ENCODE measurements at places on chromosomes 4 and X.

DNA sequence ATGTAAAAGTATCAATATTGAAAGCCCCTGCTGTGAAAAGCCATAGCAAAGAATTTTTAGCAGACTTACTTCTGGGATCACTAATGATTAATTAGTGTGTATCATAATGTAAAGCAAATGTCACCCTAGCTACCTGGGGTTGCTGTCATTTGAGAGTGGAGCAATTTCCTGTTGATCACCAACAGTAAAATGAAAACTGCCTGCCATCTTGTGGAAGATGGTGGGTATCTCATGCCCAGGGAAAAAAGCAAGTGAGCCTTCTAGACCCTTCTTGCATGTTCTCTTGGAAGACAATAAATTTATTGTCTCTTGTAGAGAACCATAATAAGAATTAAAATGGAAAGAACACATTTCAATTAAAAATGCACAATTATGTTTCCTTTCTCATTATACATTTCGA lies 360.2 kb downstream of the ZIC3 start:
- peak; percentile 32 for DNase-seq

DNA sequence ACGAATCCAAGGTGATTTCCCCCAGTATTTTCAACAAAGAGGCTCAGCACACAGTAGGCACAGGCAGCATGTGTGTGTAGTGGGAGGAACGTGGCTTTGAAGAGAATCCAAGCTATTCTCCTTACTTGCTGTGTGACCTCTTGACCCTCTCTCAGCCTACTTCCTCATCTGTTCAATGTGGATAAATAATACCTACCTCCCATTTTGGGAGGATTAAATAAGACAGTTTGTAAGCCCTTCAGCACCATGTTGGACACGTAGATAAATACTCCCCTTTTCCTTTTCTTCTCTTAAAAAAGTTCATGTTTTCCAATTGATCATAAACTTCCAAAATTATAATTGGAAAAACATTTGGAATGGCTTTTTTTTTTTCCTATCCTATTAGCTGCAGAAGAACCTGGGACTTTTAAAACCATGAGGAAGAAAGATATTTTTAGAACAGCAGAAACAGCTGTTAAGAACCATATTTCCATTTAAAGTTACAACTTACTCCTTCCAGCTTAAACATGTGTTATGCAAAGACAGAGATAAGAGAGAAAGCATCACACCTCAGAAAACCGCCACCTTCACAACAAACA lies 56.1 kb upstream of the TMEM131L start:
- no peak for DNase-seq

DNA sequence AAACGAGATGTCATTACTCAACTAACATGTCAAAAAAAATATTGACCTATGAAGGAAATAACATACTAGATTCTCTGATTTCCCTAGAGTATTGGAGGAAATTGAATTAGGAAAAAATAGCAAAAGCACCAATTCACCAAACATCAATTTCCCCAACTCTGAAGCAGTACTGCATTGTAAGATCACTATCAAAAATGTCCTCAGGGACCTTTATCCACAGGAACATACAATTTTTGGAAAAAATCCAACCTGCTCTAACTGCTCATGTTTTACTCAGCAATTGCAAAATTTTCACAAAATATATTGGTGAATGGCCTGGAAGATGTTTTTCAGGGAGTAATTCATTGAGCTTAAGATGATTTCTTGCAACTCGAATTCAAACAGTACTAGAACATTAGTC lies 239.0 kb upstream of the GIMD1 start:
- DNase-seq, result no peak

- no peak for DNase-seq
Observed at GRCh38 chr4:126530996-126531585, 1101.7 kb upstream of the INTU start.

DNA sequence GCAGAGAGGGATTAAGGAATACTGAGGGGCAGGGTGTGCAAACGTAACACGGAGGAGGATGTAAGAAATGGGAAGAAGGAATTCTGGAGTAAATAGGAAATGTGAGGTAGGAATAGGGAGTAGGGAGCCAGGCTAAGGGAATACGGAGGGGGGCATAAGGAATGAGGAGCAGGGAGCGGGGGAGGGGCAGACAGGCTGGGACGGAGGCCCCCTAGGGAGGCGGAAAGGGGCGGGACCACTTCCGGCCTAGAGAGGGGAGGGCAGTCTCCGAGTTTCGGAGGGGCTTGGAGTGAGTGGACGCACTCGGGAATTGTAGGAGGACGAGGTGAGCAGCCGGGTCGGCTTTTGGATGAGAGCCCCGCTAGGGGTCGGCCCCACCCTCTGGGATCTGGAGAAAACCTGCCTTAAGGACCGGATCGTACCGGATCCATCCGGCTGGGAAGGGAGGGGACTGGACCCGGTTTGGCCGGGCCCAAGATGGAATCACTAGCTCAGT lies 612 bp downstream of the MAGED2 start:
- peak; percentile 65 for DNase-seq

DNA sequence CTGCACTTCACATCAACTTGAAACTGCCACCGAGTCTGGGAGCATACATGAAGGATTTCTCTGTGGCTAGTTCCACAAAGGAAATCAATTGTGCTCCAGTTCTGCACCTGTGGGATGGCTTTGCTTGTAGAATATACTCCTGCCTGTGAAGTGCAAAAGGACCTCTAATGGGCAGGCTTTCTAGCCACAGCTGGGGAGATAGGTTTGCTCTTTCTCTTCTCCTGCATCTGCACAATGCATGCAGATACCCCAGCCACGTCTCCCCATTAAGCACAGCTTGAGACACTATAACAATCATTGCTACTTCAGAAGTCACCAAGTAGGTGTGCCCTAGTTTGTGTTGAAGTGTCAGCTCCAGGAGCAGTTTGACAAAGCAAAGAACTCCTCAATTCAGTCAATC lies 364.6 kb downstream of the ZIC3 start:
- no peak for DNase-seq

Measured in NCI-H1105 treated with DMSO at 0.1 percent for 48 hours (cell line).